Stimulated activated CD4-positive, alpha-beta T cell treated with anti-CD3 and anti-CD28 coated beads, Interleukin-1b, Interleukin-23, amount 100 ng/mL, for 48 hours (primary cell): ENCODE measurements at places on chromosomes 7 and 10.

DNA sequence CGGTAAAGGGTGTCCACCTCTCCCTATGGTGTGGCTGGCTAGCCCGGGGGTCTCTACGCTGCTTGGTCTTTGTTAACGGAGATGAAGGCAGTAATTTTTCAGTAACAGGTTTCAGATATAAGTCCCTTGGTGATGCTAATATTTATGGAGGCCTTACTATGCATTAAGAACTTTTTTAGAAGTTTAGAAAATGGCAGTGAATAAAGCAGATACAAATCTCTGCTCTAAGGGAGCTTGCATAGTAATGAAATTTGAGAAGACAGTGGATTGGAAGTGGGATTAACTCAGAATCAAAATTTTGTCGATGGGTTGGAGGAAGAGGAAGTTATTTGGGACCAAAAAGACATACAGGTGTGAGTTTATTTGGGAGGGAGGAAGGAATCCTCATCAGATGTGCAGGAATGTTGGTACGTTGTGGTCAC is 445 bp downstream of the SSBP1 start:
- no peak for DNase-seq

DNA sequence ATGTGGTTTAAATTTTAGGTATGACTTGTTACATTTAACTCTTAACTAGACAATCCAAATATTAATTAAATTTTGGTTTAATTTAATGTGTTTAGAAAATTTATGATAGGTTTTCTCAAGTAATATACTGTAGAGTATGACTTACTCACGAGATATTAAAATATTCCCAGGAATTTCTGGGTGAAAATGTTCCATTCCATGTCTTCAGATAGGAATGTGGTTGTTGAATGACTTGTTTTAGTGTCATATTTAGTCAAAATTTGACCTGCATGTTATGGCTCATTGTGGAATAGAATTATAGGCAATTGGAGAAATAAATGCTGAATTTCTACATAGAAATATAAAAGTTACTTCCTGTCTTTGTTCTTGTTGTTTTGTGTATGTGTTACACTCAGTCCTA is 46.7 kb downstream of the SHOC2 start:
- no peak for DNase-seq

DNA sequence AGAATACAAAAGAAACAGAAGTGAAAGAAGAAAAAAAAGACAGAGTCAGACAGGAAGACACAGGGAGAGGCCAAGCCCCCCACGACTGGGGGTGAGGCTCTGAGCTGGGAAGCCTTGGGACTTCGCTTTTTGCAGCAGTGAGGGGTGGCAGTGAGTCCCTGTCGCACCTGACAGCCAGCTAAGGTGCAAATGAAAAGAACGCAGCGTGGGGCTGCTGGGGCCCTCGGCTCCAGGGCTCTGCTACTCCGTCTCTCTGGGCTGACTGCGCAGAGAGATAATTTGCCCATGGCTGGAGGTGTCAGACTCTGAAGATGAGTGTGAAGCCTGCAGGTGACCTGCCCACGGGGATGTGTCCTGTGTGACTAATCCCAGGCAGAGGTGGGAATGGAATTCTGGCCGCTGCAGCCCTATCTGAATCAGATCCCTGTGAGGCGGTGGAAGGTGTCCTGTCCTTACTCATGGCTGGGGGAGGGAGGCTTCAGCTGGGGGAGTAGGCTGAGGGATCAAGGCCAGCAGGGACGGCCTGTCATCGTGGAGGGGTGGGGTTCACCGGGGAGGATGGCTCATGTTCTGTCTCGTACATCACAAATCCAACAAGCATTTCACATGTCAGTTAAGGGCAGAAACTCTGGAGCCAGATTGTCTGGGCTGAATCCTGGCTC is 96.4 kb downstream of the SLIT1 start:
- DNase-seq = no peak

- DNase-seq = peak; percentile 31
Measured at GRCh38 chr7:131859147-131859821, 302.9 kb upstream of the PODXL start.

DNA sequence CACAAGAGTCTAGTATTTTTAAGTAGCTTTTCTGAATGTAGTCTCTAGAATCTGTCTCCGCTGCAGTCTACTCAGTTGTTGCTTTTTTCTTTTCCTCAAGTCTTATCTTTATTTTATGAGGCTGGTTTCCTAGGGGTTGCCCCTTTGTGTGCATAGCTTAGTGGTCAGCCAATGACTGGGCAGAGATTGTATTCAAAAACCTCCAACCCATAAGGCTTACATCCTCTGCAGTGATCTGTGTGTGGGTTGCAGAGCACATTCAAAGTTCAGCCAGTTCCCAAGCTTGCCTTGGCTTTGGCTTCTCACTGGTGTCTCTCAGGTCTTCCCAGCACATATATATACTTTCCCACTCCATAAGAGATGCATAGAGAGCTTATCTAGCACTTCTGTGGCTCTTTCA is 160.0 kb upstream of the TCF7L2 start:
- DNase-seq = no peak

DNA sequence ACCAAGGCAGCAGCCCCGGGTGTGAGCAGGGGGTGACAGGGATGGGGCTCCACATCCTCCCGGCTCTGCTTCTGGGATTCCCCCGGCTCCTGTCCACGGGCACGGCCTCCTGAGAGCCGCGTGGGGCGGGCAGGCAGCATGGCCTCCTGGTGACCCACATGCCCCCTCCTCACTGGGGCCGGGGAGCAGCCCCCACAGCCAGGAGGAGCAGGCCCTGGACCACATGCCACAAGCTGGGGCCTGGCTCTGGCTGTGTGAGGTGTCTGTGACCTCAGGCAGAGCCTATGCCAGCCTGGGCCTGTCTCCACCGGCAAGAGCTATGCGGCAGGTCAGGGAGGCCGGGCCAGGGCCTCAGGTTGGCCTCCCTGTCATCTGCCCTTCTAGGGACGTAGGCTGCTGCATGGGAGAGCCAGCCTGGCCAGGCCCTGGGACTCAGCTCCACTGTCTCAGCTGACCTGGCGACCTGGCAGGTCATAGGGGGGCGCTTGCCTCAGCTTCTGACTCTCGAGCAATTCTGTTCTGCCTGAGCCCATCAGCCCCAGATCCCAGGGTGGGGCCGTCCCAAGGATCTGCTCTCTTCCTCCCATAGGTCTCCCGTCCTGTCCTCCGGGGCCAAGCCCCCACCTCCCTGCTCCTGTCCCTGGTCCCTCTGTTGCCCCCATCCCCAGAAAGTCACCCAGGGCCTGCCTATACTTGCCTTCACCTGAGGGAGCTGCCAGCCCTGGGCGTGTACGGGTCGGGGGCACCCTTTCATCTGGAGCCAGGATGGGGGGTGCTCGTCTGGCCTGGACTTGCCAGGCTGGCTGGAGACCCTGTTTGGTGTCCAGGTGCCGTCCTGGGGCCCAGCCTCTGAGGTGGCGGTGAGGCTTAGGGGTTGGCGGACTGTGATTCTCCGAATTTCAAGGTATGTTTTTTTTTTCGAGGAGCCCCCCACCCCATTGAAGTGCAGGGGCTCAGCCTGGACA is 3.9 kb upstream of the TMEM184A start:
- no peak for DNase-seq

GRCh38 chr7:72492461-72493065 is 80.4 kb upstream of the CALN1 start:
- DNase-seq = no peak

DNA sequence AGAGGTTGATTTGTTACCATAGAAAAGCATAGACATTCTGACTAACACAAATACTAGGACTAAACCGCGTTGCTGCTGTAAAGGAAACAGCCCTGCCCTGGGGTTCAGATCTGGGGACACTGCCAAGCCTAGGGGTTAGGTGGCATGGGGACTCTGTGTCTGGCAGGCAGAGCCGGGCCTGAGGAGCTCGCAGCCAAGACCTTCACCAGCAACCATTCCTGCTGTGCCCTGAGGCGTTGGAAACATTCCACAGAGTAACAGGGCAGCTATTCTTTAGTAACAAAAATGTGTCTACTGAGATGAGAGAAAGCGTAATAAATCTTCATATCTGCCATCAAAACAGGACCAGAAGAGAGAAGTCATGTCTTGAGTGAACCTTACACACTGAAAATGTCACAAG is 280.5 kb downstream of the POM121L12 start:
- no peak for DNase-seq

- DNase-seq = no peak
Measured at GRCh38 chr7:134612197-134612596, 34.5 kb upstream of the BPGM start.

GRCh38 chr7:112572669-112573301 is 92.0 kb downstream of the LSMEM1 start:
- no peak for DNase-seq

DNA sequence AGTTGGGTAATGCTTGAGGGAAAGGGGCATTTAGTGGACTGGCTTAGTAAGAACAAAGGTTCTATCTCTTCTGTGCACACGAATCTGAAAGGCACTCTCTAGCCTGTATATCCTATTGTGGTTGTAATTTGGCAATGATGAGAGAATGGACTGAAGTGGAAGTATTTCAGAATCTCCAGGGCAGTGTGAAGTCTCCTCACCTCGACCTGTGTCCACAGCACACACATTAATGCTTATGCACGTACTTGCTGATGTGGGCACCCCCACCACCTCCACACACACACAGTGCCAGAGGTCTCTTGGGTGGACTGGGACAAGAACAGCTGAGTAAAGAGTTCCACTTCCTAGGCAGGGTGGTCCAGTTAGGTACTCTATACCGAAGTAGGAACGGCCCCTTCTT is 6.9 kb downstream of the SMC3 start:
- no peak for DNase-seq

GRCh38 chr7:36387435-36388231 is 2.0 kb upstream of the ANLN start:
- DNase-seq = no peak

DNA sequence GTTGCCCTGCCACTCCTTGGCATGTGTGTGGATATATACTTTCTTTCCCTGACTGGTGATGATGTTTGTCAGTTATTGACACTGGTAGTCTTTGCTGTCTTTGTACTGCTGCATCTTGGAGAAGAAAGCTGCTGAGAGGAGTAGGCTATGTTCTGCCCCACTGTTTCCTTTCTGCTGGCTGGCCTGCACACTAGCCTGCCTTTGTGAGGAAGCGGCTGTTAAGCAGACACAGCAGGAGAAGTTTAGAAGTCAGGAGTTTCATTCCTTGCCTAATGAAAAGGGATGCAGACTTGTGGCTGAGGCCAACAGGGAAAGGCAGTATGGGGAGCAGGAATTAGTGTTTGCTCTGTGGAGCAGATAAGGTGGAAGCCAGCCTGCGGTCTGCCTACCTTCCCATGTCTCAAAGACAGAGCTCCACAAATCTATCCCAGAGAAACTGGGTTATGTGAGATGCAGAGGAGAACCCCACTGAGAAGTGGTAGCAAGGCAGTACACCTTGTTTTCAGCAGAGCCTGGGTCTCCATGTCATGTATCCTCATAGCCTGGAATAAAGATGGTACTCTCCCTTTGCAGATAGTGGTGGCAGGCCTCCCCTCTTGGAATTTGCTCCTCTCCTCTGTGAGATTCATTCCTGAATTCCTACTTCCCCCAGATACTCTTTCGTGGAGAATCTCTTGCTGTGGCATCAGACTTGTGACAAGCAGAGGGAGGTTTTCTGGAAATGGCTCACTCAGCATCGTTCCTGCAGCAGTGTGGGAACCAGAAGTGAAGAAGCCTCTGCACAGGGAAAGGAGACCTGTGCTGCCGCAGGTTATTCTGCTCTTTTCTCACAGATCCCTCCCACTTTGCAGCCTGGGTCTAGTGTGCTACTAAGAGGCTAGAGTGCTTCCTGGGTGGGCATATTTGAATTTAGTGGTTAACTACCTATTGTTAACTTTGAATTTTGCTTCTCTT is 130.2 kb downstream of the LRRC4 start:
- no peak for DNase-seq

- no peak for DNase-seq
Measured at GRCh38 chr7:30906014-30906413, 5.6 kb upstream of the AQP1 start.

GRCh38 chr10:83961620-83962019 is 177.7 kb upstream of the GHITM start:
- no peak for DNase-seq

DNA sequence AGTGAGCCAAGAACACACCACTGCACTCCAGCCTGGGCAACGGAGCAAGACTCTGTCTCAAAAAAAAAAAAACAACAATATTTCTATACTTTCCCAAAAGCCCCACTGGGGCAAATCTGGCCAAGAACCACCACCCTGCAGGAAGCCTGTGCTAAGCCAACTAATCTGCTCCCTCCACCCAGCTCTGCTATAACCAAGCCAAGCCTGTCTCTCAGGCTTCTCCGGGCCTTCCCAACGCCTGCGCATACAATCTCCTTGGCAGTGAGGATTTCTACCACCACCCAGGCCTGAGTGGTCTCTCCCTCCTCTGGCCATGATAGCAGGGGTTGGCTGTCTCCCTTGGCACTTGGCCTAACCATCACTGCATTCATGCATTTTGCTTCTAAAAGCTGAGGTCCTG is 14.2 kb downstream of the DDX56 start:
- no peak for DNase-seq

DNA sequence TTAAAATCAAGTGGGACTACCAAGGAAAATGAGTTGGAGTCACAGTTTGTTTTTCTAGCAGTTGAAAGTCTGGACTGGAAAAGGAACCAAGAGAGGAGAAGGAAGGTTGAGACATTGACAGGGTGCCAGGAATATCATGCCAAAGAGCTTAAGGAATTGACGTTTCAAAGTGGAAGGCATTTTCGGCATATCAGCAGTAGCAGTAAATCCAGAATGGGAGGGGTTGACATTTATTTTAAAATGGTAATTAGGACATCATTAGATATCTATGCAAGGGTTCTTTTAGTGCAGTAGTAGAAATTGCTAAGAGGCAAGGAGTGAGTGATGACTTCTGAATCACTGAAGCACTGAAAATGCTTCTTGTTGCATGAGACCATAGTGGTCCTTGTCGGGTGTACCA is 335.9 kb upstream of the PLXDC2 start:
- no peak for DNase-seq

- DNase-seq = no peak
Measured at GRCh38 chr7:20721086-20721810, 65.4 kb downstream of the SP8 start.

GRCh38 chr10:67471022-67471421 is 225.0 kb downstream of the CTNNA3 start:
- DNase-seq = no peak

DNA sequence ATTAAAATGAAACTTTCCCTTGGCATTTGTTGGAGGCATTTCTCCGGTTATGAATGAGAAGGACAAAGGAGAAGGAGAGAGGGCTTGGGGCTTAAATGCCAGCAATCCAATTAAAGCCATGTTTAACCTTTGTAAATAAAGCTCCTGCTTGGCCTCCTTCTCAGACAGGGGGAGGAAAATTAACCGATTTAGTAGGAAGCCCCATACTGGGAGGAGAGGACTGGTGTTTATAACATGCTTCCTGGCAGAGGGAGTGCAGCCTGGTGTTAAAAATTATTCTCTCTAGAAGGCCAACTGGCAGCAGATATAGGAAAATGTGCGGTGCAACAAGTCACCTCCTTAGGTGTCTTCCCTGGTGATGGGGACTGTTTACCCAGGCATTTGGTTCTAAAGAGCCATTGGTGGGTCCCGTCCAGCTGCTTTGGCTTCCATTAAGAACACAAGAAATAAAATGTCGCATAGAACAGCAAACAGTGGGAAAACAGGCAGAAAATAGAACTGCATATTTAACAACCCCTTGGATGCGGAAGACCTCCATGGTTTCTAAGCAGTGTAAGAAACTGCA is 846.5 kb downstream of the TYW1 start:
- DNase-seq = no peak
